ENCODE measurements at places on chromosomes 1 and 21.

DNA sequence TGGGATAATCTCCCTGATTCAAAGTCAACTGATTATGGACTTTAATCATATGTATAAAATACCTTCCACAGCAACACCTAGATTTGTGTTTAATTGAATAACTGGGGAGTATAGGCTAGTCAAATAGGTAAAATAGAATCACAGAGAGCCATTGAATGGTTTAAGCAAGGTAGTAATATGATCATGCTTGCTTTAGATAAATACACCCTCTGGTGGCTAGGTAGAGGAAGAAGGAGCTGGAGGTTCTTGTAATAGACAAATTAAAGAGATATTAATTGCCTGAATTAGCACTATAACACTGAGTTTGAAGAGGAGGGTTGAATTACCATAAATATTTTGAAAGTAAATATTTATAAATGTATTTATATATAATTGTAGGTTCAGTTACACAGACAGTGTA lies 40.3 kb downstream of the DIRAS3 start:
- DNase-seq: no peak

GRCh38 chr1:10498231-10498630 lies 23.5 kb downstream of the PEX14 start:
- no peak for DNase-seq

- DNase-seq: no peak
Observed at GRCh38 chr1:210907251-210907805, 226.6 kb downstream of the KCNH1 start.

GRCh38 chr1:156862997-156863599 lies 2.4 kb downstream of the NTRK1 start:
- DNase-seq: no peak

GRCh38 chr1:226820941-226821718 lies 49.3 kb upstream of the PSEN2 start:
- DNase-seq: peak; percentile 99

DNA sequence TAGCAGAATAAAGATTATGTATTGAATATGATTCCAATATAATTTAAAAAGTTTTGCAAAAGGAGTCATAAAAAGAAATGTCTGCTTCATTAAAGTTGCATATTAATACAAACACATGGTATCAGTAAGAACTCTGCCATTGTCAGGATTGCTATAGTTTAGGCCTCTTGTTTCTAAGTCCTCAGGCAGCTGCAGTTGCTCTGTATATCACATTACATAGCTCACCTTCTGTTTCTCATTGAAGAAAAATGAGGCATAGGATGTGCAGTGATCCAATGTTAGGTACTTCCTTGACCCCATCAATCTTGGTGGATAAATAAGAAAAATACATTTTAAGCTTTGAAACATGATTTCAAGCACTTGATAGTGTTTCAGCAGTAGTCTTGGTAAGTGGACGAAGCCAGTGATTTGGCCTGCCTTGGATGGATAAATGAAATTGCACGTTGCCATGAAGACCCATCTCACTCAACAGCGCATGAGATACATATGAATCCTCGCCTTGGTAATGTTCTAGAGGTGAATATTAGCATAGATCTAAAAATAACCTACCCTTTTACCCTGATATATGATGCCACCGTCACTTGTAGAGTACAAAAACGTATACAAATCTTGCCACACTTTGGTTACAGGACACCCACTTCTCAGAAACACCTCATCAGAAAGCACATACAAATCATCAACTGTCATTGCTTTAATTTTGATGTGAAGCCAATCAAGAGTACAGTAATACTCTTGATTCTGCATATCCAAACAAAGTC lies 25.3 kb downstream of the ZFYVE9 start:
- no peak for DNase-seq

DNA sequence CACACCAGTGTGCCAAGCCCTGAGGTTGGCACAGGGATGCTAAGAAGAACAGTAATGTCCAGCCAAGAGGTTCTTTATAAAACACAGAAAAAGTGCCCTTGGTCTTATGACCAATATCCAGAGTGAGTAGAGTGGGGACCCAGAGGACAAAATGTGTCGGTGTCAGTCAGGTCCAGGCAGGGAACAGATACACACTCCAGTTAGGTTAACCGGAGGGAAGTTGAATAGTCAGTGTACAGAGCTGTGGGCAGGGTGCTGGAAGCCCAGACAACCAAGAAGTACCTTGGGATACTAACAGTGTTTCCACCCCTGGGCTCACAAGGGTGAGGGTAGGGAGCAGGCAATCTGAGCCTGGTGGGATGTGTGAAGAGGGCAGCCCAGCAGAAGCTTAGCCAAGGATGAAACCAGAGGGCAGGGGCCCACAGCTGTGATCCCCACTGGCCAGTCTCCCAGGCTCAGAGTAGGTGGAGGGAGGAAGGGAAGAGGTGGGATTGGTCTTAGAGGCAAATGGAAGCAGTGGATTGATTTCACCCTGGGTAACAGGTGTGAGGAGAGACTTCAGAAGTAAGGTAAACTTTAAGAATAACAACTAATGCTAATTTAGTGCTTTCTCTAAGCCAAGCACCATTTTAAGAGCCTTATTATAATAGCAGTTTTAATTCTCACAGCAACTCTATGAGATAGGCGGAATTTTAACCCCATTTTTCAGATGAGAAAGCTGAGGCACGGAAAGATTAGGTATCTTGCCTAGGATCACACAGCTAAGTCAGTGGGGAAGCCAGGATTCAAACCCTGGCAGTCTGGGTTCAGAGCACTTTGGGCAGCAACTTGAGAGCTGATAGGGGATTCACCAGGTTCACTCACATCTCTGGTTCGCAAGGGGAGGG lies 143.4 kb upstream of the HOOK1 start:
- no peak for DNase-seq

DNA sequence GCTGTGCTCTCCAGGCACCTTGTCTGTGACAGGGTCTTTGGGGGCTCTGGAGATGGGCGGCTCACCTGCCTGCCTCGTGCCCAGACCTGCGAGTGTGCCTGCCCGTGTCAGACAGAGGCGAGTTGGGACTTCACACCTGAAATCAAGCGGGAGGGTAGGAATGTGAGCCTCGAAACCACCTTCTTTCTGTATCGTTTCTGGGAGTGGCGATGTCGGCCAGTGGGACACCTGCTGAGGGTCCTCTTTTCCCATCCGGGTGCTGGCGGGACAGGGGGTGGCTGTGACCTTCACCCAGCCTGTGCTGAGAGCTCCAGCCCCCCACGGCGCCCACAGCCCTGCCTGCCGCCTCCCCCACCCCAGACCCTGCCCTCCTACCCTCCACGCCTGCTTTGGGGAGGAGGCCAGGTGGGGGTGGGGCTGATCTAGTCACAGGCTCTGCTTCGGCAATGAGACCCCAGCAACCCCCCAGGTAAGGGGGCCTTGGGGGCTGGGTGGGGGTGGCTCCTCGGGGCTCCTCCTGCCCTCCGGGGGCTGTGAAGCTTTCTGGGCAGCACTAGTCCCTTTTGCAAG lies 15.6 kb upstream of the FAAP20 start:
- DNase-seq: no peak

GRCh38 chr1:60936163-60936562 lies 146.2 kb upstream of the NFIA start:
- DNase-seq: no peak

GRCh38 chr1:18945401-18945849 lies 11.1 kb downstream of the IFFO2 start:
- no peak for DNase-seq

- DNase-seq: no peak
Observed at GRCh38 chr1:43849670-43850069, 83.9 kb upstream of the ARTN start.

DNA sequence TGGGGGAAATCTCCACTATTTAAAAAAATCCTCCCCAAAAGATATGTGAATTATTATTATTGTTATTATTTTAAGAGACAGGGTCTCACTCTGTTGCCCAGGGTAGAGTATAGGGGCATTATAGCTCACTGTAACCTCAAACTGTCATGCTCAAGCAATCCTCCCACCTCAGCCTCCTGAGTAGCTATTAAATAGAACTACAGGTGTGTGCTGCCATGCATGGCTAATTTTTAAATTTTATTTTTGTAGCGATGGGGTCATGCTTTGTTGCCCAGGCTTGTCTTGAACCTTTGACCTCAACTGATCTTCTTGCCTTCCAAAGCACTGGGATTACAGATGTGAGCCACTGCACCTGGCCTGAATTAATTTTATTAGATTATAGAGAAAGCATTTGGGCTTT lies 116.8 kb downstream of the RABGAP1L start:
- no peak for DNase-seq

- DNase-seq: no peak
Observed at GRCh38 chr1:200029035-200029821, 1.7 kb downstream of the NR5A2 start.

DNA sequence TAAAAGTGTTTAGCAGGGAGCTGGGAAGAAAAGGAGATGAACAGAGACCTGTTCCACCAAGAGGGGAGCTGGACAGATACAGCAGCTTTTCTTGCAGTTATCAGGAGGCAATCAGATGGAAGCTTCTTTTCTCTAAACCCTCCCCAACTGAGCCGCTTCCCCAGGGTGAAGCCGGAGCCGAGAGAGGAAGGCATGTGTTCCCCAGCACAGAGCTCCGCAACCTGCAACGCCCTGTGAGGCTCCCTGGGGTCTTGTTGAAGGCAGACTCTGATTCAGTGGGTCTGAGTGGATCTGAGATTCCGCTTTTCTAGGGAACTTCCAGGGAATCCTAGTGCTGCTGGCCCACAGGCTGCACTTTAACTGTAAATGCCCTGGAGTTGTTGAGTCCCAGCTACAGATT lies 139.1 kb upstream of the COA6 start:
- DNase-seq: peak; percentile 79

DNA sequence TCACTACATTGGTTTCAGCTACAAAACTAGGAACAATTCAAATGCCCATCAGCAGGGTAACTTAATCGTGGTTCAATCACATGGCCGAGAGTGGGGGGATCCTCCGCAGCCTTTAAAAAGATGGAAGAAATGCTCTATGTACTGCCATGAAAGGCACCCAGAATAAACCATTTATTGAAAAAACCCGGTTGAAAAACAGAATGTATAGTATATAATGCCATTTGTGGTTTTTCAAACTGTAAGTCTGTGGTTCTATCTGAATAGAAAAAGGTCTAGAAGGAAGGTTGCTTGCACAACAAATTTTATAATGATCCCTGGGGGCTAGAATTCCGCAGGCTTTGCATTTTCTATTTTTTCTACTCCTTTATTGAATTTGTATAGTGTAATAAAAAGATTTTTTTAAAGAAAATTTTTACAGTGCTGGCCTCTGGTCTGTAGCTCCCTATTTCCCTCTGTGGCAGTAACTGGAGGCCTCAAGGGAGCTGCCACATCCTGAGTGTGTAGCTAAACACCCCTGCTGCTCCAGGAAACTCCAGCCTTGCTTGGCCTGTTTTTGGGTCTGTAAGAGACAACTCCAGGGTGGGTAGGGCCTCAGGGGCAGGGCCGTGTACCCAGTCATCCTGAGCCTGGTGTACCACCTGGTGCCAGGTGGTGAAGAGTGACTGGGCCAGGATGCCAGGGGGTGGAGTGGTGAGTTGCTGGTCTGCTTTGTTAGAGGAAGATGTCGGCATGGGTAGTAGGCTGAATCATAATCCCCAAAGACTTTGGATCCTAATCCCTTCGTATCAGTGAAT lies 51.5 kb upstream of the EPS8L3 start:
- peak; percentile 85 for DNase-seq

DNA sequence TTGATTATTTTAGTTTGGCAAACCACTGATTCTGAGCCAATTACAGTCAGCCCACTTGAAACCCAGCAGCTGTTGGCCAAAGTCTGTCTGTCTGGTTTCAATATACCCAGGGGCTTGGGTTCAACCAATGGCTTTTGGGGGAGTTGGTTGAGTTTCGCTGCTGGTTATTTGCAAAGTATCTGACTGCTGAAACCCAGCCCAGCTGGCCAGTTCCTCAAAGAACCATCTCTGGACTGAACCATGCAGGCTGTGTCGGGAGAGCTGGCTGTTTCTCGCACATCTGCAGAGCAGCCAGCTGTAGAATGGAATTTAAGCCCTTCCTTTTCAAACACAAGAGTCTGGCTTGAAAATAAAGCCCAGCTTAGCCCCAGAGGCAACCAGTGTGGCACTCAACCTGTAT lies 66.0 kb upstream of the PAX7 start:
- DNase-seq: no peak

GRCh38 chr1:183873642-183874041 lies 68.7 kb downstream of the RGL1 start:
- no peak for DNase-seq

DNA sequence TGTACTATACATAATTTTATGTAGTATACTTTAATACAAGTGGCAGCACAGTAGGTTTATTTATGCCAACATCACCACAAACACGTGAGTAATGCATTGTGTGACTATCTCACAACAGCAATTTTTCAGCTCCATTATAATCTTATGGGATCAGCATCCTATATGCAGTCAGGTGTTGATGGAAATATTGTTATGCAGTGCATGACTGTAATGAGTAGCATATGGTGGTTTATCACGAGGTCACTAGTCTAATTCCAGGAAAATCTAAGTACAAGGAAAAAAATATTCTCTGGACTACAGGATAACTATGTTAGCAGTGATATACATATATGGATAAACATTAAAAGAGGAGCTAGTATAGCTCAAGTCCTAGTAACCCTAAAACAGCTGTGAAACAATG lies 69.0 kb downstream of the ATP1B1 start:
- DNase-seq: no peak

GRCh38 chr1:67560580-67561255 lies 124.3 kb upstream of the GADD45A start:
- no peak for DNase-seq

- DNase-seq: no peak
Observed at GRCh38 chr21:32537569-32537881, 47.8 kb downstream of the TCP10L start.

- DNase-seq: no peak
Observed at GRCh38 chr1:110383251-110383990, 7.4 kb downstream of the SLC16A4 start.

DNA sequence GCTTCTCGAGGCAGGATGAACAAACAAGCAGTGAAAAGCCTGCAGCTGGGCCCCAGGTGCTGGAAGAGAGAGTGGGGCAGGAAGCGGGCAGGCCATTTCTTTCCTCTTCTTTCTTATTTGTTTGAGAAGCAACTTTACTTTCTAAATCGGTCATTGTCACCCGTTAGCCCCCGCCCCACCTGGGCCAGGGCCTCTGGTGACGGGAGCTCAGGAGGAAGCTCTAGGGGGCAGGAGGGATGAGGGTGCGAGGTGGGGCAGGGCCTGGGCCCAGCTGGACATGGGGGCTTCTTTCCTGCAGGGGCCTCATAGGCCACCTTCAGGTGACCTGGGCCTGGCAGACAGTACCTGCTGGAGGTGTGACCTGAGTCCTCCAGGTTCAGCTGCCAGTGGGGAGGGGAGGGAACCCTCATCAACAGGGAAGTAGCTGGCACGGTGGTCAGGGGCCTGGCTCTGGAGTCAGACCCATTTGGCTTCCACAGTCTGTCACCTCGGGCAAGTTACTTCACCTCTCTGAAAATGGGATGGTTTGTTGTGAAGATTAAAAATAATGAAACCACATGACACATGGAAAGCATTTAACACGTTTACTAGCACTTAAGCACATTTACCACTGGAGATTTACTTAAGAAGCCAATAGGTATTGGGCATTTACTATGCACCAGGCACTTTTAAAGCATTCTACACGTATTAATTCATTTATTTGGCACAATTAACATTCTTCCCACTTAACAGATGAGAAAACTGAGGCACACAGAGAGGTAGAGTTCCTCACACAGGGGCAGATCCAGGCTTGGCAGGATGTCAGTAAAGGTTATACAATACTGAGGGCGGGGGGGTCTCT lies 54.1 kb upstream of the ID3 start:
- DNase-seq: no peak

All from vagina (tissue), 2 donors.